ENCODE measurements at places on chromosomes 16 and 17.

- H3K4me3 ChIP-seq = no peak overlapping the region
- H3K27me3 ChIP-seq = peaks cover 7% of the 10 kb centered on the region
- peak; percentile 37 for DNase-seq
- H3K27ac ChIP-seq = no peak overlapping the region
- H3K4me1 ChIP-seq = peaks cover 2% of the 10 kb centered on the region
These were observed 72.8 kb upstream of the MED9 start for GRCh38 chr17:17403899-17404576.

- DNase-seq = peak; percentile 37
- peaks cover 31% of the 10 kb centered on the region for H3K36me3 ChIP-seq
- no peaks in the 10 kb centered on the region for H3K27me3 ChIP-seq
- peaks cover 7% of the 10 kb centered on the region for H3K4me1 ChIP-seq
These were observed 655 bp downstream of the ATXN1L start for GRCh38 chr16:71846431-71846830.

DNA sequence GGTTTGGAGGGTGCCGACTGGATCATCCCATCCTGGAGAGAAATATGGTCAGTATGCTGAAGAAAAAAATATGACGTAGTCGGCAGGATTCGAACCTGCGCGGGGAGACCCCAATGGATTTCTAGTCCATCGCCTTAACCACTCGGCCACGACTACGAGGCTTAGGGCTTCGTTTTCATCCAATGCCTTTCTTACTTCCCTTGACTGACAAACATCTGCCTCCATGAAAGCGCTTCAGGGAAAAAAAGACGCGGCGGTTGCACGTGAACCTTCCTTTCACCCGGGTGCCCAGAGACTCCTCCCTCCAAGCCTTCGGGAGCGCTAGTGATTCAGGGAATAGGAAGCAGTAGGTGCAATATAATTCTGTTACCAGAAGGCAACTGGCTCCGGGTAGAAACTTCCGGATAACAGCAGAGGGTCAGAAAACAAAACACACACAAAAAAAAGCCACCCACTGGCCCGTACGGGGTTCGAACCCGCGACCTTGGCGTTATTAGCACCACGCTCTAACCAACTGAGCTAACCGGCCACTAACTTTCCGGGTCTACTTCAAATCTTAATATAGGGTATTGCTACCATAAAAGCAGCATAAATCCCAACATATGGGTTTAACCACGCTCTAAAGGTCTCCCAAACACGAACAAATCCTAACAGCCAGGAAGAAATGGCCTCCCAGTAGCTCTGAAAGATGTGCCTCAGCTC lies 16.3 kb upstream of the AURKB start:
- DNase-seq = peak; percentile 91
- H3K36me3 ChIP-seq = peaks cover 44% of the 10 kb centered on the region
- peak overlapping the region; percentile 71 for H3K27ac ChIP-seq
- H3K4me3 ChIP-seq = peak overlapping the region; percentile 46
- H3K27me3 ChIP-seq = no peaks in the 10 kb centered on the region

GRCh38 chr17:75864448-75864871 lies 9.3 kb upstream of the WBP2 start:
- H3K4me3 ChIP-seq = no peak overlapping the region
- H3K27ac ChIP-seq = peak overlapping the region; percentile 19
- peaks cover 5% of the 10 kb centered on the region for H3K4me1 ChIP-seq
- DNase-seq = peak; percentile 64
- H3K36me3 ChIP-seq = no peaks in the 10 kb centered on the region

- peak overlapping the region; percentile 93 for H3K27ac ChIP-seq
- H3K4me1 ChIP-seq = peaks cover 53% of the 10 kb centered on the region
- peaks cover 30% of the 10 kb centered on the region for H3K36me3 ChIP-seq
- DNase-seq = peak; percentile 97
- no peaks in the 10 kb centered on the region for H3K27me3 ChIP-seq
These were observed 2.2 kb downstream of the NR1D1 start for GRCh38 chr17:40097931-40098845.

DNA sequence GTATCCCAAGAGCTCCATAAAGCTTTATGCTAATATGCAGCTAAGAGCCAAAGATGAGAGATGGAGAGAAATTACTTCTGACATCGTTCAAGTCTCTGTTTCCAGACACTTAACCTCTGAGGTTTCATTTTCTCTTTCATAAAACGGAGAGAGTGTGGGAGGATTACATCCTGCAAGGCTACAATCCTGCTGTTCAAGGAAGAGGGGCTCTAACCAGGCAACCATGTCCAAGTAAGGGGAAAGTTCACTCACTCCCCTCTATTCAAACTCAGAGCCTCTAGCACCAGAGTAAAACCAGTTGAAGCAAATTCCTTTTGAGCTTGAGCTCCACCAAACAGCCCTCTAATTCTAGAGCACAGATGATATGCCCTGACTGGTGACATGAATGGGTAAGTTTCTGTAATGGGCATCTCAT lies 397.4 kb downstream of the NPIPA8 start:
- H3K36me3 ChIP-seq = no peaks in the 10 kb centered on the region
- DNase-seq = no peak
- no peak overlapping the region for H3K4me3 ChIP-seq
- no peak overlapping the region for H3K27ac ChIP-seq

DNA sequence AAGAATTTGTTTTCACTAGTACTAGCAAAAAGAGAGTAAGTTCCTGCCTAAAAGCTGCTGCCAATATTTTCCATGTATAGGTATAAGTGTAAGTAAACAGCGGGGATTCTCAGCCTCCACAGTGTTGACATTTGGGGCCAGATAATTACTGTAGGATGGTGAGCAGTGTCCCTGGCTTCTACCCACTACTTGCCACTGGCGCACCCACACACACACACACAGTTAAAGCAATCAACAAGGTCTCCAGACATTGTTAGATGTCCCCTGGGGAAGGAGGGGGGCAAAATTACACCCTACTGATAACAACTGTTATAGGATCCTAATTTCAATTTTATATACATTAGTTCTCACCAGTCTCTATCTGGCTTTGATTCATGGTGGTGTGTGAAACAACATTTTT lies 417.0 kb upstream of the PSMD7 start:
- no peaks in the 10 kb centered on the region for H3K4me1 ChIP-seq
- H3K36me3 ChIP-seq = no peaks in the 10 kb centered on the region
- H3K27me3 ChIP-seq = peaks cover 11% of the 10 kb centered on the region
- H3K27ac ChIP-seq = no peak overlapping the region

GRCh38 chr16:1435921-1436697 lies 5.2 kb downstream of the PERCC1 start:
- no peak overlapping the region for H3K4me3 ChIP-seq
- no peaks in the 10 kb centered on the region for H3K4me1 ChIP-seq
- no peak overlapping the region for H3K27ac ChIP-seq
- no peaks in the 10 kb centered on the region for H3K36me3 ChIP-seq
- H3K27me3 ChIP-seq = no peaks in the 10 kb centered on the region

DNA sequence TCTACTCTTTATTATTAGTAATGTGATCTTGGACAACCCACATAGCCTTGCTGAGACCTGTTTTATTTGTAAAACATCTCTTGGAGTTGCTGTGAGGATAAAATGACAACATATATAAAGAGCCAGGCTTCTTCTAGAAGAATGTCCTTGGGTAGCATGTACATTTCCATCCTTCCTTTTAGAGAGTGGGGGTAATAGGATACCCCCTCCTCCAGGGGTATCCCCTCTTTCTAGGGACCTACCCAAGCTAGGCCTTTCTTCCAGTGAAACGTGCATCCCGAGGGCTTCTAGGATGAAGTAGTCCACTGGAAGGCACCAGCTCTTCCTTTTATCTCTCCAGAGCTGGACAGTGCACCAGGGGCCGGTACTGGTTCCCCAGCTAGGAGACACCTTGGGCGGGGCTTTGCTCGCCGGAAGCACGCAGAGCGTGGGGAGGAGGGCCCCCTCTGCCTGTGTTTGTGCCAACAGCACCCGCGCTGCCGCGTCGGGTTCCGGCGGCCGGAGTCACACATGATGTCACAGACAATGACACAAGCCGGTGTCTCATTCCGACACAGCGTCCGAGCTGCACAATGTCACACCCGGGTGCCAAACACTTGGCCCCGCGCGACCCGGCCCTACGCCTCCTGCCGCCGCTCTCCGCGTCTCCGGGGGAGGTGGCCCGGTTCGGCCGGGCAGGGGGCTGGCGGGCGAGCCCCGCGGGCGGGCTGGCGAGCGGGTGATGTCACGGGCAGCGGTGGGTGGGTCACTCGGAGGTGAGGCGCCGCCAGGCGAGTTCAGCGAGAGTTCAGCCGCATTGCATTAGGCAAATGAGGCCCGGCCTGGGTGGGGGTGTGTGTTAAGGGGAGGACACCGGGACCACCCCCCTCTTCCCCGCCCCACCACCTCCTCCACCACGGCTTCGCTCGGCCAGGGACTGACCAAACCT lies 23.4 kb downstream of the GJD3 start:
- H3K4me3 ChIP-seq = peak overlapping the region; percentile 82
- H3K36me3 ChIP-seq = peaks cover 18% of the 10 kb centered on the region
- H3K4me1 ChIP-seq = peaks cover 23% of the 10 kb centered on the region
- H3K27ac ChIP-seq = peak overlapping the region; percentile 96

DNA sequence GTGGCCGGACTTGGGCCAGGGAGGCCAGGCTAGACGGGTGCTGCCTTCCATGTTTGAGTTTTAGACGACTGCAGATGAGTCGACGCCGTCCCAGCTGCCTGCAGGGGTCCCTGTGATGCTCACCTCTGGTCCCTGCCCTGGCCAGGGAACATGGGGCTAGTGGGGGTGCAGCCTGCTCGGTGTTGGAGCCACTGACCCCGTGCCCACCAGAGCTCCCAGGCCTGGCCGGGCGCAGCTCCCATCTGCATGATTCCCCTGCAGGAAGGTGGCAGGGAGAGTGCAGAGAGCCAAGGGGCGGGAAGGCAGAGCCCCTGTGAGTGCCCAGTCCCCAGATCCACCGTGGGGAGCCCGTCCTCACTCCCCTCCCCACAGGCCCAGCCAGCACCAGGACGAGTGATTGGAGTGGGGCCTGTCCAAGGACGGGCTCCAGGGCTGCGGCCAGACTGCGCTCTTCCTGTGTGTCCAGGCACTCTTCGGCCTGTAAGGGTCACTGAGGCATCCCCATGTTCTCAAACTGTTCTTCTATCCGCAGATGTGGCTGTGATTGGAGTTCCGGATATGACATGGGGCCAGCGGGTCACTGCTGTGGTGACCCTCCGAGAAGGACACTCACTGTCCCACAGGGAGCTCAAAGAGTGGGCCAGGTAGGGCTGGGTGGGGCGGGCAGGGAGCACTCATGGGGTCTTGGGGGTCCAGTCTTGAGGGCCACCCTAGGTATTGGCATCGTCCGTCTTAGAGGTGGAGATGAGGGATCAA lies 26.0 kb upstream of the CDH15 start:
- peaks cover 60% of the 10 kb centered on the region for H3K36me3 ChIP-seq
- H3K4me3 ChIP-seq = no peak overlapping the region
- DNase-seq = no peak

DNA sequence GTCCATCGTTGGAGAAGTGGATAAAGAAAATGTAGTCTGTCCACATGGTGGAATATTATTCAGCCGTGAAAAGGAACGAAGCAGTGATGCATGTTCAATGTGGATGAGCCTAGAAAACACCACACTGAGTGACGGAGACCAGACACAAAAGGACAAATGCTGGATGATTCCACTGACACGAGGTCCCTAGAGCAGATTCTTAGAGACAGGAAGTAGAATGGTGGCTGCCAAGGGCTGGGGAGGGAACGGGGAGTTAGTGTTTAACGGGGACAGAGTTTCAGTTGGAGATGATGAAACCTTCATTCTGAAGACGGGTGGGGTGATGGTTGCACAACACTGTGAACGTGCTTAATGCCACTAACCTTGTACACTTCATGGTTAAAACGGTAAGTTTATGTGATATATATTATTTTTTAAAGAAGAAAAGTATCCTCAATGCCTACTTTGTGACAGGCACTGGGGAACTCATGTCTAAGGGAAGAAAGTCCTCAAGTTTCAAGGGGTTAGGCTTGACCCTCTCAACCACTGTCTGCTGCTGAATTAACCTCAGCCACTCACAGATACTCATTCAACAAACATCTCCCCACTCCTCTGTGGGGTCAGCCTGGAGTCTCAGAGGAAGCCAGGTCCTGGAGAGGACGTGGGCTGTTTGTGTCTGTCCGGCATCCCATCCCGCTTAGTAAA lies 17.6 kb downstream of the C16orf74 start:
- peak; percentile 88 for DNase-seq
- H3K27me3 ChIP-seq = no peaks in the 10 kb centered on the region
- H3K4me3 ChIP-seq = no peak overlapping the region

DNA sequence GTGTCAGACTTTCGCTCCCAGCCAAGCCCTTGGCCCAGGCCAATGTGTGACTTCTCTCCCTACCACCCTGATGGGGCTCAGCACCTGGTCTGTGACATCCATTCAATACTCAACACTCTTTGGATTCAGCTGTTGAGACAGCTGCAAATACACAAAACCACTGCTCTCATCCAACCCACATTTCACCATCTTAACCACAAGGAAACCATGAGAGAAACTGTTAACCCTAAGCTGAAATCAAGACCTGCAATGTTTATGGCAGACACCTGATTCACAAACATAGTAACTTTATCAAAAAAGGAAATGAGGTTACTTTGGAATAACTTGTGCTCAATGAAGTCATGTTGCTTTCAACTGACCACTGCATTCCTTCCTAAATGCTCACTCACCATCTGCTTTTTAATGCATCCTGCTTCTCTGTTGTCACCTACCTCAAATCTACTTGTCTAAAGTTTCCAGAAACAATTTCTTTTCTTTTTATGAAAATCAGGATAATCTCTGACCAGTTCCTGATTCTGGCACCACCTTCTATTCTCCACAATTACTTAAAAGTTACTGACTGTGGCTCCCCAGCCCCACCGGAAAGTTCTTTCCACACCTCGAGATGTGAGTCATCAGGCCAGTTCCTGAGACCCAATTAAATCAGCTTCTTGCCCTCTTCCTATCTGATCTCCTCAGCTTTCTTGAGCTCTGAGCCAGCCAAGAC lies 88.2 kb downstream of the NOG start:
- H3K36me3 ChIP-seq = no peaks in the 10 kb centered on the region
- no peak overlapping the region for H3K27ac ChIP-seq
- H3K4me1 ChIP-seq = no peaks in the 10 kb centered on the region
- no peak for DNase-seq

- no peak overlapping the region for H3K27ac ChIP-seq
- H3K4me3 ChIP-seq = no peak overlapping the region
These were observed 72.0 kb downstream of the SOX9 start for GRCh38 chr17:72192800-72193192.
